ENCODE measurements at places on chromosomes 3 and 15. TPM values are rescaled to one million over a fixed set of nuclear protein-coding genes. Genes with fewer than 3 reads are reported as not detected.

Gene CACNA2D2
- total RNA-seq, result not detected

Gene WDR93
- not detected for total RNA-seq

Gene TRIM71
- total RNA-seq, result not detected

Gene FBXL22
- 0.34 TPM for total RNA-seq

Gene PIK3CA
- 8.0 TPM for total RNA-seq

Gene NR1I2
- total RNA-seq, result not detected

Gene ITPKA
- total RNA-seq, result 1.9 TPM

Gene NAA80
- total RNA-seq, result 16.3 TPM

Gene CCDC51
- 33.8 TPM for total RNA-seq

Gene TUBGCP4
- total RNA-seq, result 12.4 TPM

Gene CCRL2
- total RNA-seq, result not detected

Gene LMAN1L
- 0.16 TPM for total RNA-seq

Gene LRRC49
- total RNA-seq, result 9.9 TPM

Gene ACTL6A
- total RNA-seq, result 75.1 TPM

Gene FANCD2OS
- not detected for total RNA-seq

Gene ZNF860
- total RNA-seq, result 3.6 TPM

Gene ANKRD34C
- not detected for total RNA-seq

Gene SKOR1
- total RNA-seq, result 1.1 TPM

Gene MESP2
- total RNA-seq, result 0.74 TPM

Gene SEMA3B
- total RNA-seq, result 237 TPM

Gene COL6A6
- total RNA-seq, result not detected

Gene TRPM7
- total RNA-seq, result 27.0 TPM

Gene CSTA
- not detected for total RNA-seq

Gene HRG
- not detected for total RNA-seq

Gene CPNE9
- total RNA-seq, result 0.11 TPM

Gene IGF2BP2
- total RNA-seq, result 115 TPM

Gene ZNF80
- not detected for total RNA-seq
